Stimulated activated CD4-positive, alpha-beta T cell treated with anti-CD3 and anti-CD28 coated beads, Interleukin-15, amount 100 ng/mL, for 1 hour (primary cell): ENCODE measurements at places on chromosomes 5 and 9.

DNA sequence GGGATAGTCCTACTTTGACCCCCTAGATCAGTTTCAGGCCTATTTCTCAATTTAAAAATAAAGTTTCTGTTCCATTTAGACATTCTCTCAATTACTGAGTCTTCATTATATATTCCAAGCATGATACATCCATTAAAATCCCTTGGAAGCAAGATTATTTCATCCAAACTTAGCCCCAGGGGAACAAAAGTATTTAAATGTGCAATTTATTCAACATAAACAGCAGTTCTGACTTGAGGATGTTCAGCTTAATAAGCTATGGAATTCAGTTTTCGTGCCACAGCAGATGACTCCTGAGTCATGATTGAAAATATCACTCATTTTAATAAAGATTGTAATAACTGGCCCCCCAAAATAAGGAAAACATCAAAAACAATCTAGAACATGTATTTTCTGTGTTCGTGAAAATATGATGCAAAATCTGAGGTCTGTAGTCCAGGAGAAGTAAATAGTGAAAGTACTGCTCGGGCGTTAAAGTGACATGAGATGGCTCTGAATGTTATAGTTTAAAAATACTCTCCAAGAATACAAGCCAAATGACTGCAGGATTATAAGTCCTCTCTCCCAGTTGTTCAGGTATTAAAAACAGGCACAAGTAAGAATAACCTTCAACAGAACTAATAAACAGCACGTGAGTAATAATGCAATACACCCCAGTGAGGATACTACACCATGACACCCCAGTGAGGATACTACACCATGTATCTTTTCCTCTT lies 67.1 kb downstream of the RETREG1 start:
- DNase-seq: no peak

DNA sequence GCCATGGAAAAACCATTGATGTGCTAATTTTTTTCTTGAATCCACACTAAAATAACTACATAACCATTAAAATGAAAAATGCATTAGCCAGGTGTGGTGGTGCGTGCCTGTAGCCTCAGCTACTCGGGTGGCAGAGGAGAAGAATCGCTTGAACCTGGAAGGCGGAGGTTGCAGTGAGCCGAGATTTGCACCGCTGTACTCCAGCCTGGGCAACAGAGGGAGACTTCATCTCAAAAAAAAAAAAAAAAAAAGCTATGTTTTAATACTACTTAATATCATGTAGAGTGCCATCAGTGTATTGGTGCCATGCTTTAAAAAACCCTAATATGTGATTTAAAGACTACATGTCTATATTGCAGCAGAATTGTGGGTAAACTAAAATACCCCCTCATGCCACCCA lies 58.9 kb downstream of the NDFIP1 start:
- DNase-seq: no peak

- DNase-seq: no peak
Measured at GRCh38 chr5:11007269-11007870, 246.3 kb upstream of the DAP start.

GRCh38 chr5:17763301-17763700 lies 129.0 kb downstream of the TAF11L14 start:
- DNase-seq: no peak

- DNase-seq: no peak
Measured at GRCh38 chr5:11319836-11320580, 559.0 kb upstream of the DAP start.

- DNase-seq: no peak
Measured at GRCh38 chr5:14270209-14270702, 127.1 kb downstream of the TRIO start.

- DNase-seq: no peak
Measured at GRCh38 chr9:91174772-91175171, 186.9 kb downstream of the AUH start.

- DNase-seq: no peak
Measured at GRCh38 chr9:131113655-131114054, 11.7 kb upstream of the NUP214 start.

DNA sequence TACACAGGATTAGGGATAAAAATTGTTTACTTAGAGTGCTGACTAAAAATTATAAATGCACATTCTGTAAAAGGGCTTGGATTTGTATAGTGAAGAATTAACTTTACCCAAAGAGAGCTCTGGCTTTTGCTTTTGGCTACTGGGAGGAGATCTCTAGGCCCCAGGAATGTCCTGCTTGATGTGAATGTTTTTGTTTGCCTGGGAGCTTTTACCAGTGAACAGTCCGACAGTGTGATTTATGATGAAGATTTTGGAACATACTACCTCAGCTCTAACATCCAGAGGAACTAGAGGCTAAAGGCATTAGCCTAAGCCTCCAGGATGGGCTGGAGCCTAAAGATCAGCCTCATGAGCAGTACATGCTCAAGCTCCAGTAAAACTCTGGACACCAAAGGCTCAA lies 103.7 kb upstream of the RFX3 start:
- no peak for DNase-seq

GRCh38 chr9:129398961-129399633 lies 221.0 kb upstream of the IER5L start:
- DNase-seq: no peak

GRCh38 chr9:133954862-133955529 lies 37.1 kb downstream of the VAV2 start:
- no peak for DNase-seq

DNA sequence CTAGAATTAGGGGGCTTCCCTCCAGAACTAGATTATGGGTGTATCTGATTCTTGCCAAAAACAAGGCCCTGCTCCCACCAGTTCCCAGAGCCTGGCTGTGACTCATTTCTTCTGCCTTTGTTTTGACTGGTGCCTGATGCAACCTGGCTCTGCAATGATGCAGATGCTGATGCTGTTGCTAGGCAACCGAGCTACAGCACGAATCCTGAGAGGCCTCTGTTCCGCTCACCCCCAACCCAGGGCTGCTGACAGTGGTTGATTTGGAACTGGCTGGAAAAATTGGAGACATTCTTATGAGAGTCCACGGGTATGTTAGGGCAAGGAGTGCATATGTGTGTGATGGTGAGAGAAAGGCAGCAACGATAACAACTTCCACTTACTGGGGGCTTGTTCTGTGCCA lies 100.3 kb downstream of the NSG2 start:
- no peak for DNase-seq

- DNase-seq: no peak
Measured at GRCh38 chr5:6830643-6831239, 117.5 kb downstream of the TENT4A start.

GRCh38 chr5:85646641-85647040 lies 971.1 kb upstream of the COX7C start:
- no peak for DNase-seq

- DNase-seq: no peak
Measured at GRCh38 chr5:74462356-74462755, 178.2 kb downstream of the ENC1 start.

DNA sequence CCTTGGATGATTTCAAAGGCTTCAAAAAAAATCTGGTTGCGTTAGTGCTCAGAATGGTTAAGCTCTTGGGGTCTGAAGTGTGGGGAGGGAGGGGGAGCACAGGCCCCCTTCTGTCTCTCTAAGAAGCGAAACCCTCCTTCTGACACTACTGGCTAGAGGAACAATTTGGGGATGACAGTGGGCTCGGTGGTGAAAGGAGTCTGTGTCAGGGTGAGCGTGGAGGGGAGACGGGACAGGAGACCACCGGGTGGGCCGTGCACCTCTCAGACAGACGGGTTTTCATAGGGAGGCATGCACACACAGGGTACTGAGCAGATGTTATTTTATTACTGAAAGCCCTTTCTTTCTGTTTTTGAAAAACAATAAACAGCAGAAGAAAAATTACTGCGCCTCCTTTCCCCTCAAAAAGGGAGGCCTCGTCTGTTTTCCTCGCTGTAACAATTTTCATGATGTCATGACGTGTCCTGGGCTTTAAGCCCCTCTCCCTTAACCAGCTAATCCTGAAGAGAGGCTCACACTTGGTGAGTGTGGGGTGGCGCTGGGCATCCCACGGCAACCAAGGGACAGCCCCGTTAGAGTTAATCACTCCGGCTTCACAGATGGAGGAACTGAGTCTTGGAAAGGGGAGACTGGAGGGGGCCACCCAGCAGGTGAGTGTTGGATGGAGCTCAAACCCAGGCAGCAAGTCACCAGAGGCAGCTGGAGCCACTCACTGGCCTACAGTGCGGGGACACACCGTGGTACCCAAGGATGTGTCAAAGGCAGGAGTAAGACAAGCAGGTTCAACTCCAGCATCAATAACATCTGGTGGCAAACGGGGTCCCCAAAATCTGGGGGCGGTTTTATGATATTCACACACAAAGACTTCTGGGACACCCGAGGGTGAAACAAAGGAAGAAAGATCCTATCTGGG lies 53.4 kb downstream of the PTCH1 start:
- no peak for DNase-seq

- DNase-seq: no peak
Measured at GRCh38 chr9:37248651-37249163, 128.3 kb downstream of the ZCCHC7 start.

GRCh38 chr9:69885474-69885929 lies 64.9 kb downstream of the CFAP95 start:
- no peak for DNase-seq

DNA sequence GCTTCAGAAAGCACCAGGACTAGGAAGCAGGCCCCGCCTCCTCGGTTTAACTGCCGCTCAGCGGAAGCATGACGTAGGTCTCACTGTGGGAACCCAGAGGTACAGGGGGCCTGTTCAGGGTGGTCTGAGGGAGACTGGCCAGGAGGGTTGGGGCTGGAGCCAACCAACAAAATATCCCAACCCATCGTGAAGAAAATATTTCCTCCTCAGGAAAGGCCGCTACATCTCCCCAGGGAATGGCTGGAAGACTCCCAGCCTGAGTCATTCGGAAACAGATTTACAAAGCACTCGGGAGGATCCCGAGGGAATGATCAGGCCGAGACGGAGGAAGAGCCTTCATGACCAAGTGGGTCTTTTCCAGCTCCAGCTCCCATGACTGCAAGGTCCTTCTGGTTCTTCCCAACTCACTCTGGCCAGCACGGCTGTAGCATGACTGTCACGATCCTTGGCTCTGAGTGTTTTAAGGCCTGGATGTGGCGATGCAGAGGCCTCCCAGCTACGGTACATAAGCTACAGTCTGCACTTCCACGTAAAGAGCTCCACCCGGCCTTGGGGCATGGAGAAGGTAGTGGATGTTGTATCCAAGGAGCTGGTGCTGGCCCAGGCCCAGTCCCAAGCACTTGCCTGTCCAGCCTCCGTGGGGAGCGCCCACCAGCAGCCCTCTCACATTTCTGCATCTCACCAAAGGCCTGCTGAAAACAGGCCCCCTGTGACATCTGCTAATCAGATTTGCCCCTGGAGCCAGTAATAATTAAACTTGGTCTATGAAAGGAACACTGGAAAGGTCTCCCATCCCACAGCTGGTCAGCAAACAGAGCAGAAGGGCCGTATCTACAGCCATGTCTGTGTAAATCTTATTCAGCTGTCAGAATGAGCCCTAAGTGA lies 100.6 kb downstream of the LHFPL2 start:
- DNase-seq: no peak

- no peak for DNase-seq
Measured at GRCh38 chr9:115225459-115226116, 107.6 kb upstream of the TNC start.

- no peak for DNase-seq
Measured at GRCh38 chr5:148873120-148873519, 46.7 kb downstream of the ADRB2 start.

DNA sequence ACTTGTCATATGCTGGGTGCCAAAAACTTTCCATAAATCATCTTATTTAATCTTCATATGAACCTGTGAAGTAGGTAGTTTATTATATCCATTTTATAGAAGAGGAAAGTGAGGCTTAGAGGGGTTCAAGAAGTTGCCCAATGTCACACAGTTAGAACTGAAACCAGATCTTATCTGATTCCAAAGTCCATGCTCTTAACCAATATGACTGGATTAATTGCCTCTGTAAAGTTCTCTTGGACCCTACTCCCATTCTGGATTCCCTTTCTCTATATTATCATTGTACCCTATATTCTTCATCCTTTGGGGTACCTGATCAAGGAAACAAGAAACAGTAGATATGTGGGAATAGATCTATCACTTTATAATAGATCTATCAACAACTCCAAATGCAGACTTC lies 64.5 kb upstream of the GCNT4 start:
- no peak for DNase-seq

- no peak for DNase-seq
Measured at GRCh38 chr5:57442080-57442839, 40.4 kb downstream of the ACTBL2 start.

DNA sequence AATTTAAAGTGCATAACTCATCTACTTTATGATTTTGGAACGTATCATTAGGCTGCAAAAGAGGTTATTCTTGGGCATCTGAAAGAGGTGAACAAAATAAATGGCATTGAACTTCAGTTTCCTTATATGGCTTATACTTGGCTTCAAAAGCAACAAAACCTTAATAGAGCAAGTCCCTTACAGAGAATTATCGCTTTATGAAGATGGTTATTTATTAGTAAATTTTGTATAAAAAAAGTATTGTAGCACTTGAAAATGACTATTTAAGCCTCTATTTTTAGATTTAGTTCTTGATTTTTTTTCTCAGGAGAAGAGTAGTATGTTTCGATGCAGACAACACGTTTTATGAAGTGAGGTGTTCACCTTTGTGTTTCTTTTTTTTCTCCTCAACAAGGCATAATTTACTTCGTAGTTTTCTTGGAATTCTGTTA lies 2.0 kb downstream of the ERBIN start:
- no peak for DNase-seq

DNA sequence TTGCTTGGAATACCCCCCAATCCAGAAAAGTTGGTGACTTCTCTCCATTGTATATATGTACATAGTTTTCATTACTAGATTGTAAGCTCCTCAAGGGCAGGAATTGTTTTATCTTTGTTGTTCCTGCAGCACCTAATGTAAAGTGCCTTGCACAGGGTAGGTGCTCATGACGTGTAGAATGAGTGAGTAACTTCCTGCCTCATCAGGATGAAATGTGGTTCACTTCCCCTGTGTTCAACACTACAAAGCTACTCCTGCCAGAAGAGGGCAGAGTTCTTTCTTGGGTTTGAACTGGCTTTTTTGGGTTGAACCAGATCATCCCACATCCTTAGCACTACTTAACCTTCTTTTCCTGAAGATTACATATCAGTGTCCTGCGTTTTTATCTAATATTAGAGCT lies 23.9 kb downstream of the GTF3C4 start:
- DNase-seq: no peak

GRCh38 chr5:133953568-133954145 lies 14.8 kb downstream of the C5orf15 start:
- DNase-seq: no peak

DNA sequence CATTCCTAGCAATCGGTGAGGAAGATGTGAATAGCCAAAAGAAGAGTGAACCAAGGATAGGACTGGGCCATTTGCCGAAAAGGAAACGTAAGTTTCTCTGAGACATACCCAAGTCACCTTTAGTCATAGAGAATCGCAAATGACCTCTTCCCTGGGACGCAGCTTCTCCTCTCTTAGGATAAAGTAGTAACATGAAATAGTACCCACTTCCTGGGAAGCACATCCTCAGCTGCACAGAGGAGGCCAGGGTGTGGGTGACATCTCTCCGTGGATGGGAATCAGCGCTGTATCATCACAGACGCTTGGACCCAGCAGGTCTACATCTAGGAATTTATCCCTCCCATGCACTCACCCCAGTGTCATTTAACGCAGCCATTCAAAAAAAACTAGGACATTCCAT lies 120.9 kb upstream of the PHYKPL start:
- no peak for DNase-seq
